ENCODE measurements at places on chromosomes 3 and 15.

DNA sequence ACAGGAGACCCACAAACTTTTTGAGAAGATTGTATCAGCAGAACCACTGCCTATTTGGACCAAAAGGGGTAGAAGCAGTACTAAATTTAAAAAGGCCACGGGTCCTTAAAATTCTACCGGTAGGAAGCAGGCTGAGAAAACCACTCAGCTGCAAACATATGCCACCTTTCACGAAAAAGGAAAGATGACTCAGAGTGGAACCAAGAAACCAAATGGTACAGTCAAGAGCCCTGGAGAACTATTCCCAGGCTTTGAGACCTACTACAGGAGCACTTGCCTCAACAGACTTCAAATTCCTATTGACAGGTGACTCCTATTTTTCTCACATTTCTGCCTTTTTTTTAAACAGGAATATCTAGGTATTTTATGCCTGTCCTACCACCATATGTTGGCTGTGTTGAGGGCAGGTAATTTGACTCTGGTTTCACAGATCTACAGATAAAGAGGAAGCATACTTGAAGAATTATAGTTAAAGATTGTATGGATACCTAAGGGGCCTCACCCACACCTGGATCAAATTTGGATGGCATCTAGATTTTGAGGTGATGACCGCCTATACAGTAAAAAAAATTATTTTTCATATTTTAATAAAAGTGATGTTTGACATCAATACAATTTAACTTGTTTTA is 10.1 kb downstream of the GOLIM4 start:
- DNase-seq = no peak

DNA sequence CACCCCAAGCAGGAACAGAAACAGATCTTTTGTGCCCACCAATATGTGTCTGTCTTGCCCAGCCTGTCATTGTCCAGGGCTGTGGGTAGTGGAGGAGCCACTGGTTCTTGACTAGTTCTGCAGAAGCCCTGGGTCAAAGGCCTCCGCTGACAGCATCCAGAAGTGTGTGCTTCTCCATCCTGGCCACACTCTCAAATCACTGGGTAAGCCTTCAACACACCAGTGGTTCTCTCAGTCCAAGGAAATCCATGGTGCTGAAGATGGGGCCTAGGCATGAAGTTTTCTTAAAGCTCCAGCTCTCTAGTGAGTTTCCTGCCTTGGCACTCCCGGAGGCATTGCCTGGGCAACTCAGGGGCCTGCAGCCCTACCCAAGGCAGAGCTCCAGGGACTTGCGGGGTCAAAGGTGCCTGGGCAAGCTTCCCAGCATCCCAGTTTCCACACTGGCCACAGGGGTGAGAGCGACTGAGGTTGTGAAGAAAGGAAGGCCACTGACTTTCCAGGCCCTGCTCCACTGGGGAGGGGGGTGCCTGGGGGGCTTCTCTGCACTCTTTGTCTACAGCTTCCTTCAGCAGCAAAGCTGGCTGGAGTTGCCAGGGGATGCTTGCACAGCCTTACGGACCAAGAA is 37.9 kb upstream of the RPL32 start:
- no peak for DNase-seq

DNA sequence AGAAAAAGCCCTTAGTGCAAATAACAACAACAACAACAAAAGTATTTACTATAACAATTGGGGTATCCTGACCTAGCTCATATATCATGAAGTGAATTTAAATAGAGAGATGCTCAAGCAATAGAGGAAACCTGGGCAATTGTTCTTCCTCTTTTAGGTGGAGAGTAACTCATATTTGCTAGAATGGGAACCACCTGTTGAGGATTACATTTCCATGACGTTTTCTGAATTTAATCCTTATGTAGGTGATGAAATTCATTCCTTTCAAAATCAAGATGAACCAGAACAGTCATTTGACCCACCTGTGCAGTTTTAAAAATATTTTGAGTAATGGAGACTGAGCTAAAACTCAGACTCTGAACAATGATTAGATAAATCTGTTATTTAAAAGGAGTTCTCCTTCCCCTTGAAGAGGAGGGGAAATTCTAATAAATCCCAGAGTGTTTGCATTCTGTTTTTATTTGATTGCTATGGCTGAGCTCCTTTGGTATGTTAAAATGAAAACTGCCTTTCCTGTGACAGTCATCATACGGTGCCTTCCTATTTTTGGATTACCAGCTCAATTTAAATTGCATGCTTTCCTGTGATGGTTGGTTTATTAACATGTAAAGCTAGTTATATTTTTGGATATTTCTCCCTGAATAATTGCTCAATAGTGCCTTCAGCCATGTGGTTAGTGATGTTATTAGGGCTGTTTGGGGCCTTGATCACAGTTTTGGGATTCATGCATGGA is 24.3 kb downstream of the VPS8 start:
- DNase-seq = no peak

DNA sequence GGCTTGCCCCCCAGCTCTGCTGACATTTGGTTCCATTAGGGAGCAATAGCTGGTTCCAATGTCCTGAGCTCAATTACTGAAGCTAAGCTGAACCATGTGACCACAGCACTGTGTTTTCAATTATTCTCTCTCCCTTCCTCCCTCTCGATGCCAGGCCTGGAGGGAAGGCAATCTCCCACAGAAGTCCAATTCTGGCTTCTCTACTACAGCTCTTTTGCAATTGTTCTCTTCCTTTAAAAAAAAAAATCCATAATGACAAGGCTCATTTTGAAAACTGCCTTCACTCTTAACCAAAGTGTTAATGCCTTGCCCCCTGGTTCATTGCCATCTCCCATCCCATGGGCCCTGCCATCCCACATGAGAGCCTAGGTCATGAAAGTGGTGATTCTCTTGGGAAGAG is 24.8 kb downstream of the IL16 start:
- no peak for DNase-seq

DNA sequence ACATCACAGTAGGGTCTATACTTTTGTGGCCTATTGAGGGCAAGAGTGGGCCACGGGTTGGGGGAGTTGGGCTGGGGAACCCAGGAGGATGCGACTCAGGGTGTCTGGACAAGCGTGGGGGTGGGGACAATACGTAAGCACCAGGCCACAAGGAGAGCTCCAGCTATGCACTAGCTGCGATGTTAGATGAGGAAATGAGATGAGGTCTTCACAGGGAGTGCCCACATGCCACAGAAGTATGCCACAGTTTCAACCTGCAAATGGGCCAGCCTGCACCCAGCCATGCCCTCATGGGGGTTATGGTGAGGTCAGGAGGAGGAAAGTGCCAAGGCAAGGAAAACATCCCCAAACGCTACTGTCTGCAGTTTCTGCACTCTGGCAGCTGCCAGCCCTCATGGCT is 30.5 kb downstream of the CACNA2D2 start:
- DNase-seq = no peak

All from EH (cell line).